ENCODE measurements at places on chromosomes 16 and 17.
A peak's percentile ranks its signal among the peaks of the same experiment; 100 is the strongest.

GRCh38 chr16:53611179-53611696 lies 92.4 kb downstream of the RPGRIP1L start:
- no peak for DNase-seq

DNA sequence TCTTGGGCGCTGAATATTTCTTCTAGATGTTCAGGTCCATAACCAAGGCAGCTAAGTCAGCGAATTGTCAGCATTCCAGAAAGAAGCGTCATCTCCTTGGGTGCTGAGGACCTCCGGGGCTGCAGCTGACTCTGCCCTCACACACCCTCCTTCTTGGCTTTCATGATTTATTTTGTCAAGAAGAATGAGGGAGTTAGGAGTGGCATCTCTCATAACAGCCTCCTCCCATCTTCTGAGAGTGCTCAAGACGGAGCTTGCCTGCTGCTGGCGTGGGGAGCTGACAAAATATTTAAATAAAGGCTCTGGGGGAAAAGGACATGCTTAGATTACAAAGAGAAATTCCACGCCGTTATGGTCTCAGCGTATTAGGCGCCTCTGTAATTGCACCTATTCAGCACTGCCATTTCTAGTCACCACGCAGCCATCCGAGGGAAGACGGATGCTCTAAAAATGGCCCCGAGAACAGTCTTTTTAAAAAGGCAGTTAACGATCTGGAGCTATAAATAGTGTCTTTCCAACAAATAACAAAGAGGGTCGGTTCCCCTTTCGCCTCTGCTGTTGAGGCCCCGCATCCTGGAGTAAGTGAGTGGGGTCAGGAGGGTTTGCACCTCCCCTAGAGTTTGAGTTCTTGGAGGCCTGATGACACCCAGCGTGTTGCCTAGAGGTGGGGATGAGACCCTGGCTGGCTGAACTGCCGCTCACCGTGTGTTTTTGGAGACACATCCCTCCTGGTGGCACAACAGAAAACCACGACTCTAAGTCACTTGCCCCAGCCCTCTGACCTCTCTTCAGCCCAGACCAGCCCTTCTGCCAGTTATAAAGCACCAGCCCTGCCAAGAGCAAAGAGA lies 187.0 kb downstream of the CCDC182 start:
- peak; percentile 82 for DNase-seq

DNA sequence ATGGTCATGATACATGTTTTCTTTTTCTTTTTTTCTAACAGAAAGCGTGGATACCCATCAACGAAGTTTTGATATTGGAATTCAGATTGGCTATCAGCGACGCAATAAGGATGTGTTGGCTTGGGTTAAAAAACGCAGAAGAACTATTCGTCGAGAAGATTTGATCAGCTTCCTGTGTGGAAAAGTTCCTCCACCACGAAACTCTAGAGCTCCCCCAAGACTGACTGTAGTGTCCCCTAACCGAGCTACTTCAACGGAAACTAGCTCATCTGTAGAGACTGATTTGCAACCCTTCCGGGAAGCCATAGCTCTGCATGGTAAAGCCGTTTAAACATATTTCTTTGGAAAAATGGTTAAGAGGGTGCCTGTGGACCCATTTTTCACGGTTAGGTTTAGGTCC lies 11.5 kb downstream of the HAPSTR1 start:
- DNase-seq = no peak

DNA sequence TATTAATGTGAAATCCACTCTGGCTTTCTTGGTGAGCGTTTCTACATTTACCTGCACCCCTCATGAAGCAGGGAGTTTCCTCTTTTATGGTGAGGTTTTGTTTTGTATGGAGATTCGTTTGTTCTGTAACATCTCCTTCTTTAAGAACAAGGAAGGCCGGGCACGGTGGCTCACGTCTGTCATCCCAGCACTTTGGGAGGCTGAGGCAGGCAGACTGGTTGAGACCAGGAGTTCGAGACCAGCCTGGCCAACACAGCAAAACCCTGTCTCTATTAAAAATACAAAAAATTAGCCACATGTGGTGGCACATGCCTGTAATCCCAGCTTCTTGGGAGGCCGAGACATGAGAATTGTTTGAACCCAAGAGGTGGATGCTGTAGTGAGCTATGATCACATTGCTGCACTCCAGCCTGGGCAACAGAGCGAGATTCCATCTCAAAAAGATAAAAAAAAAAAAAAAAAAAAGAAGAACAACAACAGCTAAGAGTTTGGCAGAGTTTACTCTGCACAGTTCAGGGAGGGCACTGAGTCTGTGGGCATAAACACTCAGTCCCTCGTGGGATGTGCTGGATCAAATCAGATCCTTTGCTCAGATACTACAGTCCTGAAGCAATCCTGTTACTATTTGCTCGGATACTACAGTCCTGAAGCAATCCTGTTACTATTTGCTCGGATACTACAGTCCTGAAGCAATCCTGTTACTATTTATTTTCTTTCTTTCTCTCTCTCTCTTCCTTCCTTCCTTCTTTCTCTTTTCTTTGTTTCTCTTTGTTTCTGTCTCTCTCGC lies 28.9 kb downstream of the ADCY9 start:
- DNase-seq = no peak

Data from AG08396 (cell line).